ENCODE measurements at places on chromosomes 6 and 20. TPM values are rescaled to one million over a fixed set of nuclear protein-coding genes. Genes with fewer than 3 reads are reported as not detected.

DNA sequence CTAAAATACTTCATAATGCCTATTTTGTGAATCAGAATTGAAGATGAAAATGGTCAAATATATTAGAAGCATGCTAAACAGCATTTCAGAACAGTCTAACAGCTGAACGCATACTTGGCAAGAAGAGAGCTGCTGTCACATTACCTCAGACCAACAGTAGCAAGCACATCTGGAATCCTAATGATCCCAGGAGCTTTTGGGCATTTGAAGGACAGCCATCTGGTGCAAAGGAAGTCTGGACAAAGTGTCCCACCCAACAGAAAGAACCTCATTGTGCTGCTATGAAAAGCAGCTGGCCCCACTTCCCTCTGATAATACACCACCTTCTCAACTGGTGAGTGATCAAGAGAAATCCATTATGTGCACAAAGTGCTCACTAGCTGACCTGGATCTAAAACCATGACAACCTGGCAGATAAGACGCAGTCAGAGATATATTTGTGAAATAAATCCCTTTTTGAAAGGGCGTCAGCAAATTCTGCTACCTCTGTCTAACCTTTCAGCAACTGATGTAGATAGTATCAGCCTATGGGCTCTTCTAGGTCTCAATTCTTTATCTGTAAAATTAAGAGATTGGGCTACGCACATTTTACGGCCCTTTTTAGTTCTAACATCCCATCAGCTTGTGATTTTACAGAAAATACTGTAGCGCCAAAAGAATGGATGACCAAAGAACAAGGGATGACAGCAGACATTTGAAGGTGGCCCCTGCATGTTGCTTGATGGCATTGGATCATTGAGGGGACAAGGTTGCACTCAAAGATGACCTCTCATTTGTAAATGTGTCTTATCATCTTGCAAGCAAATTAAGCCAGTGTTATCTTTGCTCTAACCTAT is 78.7 kb downstream of the SGK1 start:
- H3K36me3 ChIP-seq, result no peaks in the 10 kb centered on the region
- no peaks in the 10 kb centered on the region for H3K27me3 ChIP-seq
- H3K4me1 ChIP-seq, result no peaks in the 10 kb centered on the region
- no peak overlapping the region for H3K27ac ChIP-seq
- DNase-seq, result no peak

DNA sequence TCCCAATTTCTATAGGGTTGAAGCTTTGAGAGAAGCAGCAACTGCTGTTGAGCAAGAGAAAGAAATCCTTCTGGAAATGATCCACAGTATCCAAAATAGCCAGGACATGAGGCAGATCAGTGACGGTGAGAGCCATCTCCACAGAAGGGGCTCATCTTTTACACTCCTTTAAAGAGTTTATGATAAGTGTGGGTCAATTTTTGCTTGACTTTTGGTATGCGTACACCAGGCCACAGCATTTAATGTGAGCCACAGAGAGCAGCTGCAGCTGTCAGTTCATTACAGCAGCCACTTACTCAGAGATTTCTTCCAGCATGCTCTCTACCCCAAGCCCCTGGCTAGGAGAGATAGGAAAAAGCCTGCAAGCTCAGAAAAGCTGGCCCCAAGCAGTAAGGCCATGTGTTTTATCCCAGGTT is 9.9 kb downstream of the BAG2 start:
- H3K36me3 ChIP-seq, result peaks cover 40% of the 10 kb centered on the region
- H3K4me1 ChIP-seq, result peaks cover 32% of the 10 kb centered on the region
- H3K27me3 ChIP-seq, result no peaks in the 10 kb centered on the region
- no peak for DNase-seq
- H3K27ac ChIP-seq, result peak overlapping the region; percentile 96

DNA sequence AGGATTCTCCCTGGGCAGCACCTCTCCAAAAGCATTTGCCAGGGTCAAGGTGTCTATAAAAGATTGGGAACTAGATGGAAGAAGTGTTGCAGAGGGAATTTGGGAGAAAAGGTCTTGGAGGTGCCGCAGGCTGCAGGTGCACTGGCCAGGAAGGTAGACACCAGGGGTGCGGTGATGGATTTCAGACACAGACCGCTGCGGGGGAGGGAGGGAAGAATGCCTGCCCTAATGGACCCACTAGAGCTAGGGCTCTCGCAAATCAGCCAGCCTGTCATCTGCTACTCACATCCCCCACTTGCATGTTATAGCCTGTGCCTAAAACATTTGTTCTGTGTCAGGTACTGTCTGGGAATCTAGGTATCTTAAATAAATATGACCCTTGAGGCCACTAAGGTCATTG is 193.6 kb upstream of the SLC24A3 start:
- no peaks in the 10 kb centered on the region for H3K36me3 ChIP-seq
- peak; percentile 89 for DNase-seq
- H3K4me1 ChIP-seq, result no peaks in the 10 kb centered on the region
- H3K4me3 ChIP-seq, result no peak overlapping the region
- no peak overlapping the region for H3K27ac ChIP-seq

DNA sequence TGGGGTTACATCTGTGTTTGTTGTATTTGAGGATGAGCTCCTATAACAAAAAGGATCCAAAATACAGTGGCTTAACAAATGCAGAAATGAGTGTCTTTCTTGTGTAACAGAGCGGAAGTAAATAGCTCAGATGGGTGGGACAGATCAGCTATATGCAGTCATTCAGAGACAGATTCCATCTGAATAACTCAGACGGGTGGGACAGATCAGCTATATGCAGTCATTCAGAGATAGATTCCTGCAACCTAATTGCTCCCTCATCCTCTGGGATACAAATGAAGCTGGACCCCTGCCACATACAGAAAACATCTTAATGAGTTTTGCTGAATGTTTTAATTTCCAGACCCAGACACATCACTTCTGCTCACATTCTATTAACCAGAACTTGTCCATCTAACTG is 332.3 kb downstream of the BCKDHB start:
- H3K4me1 ChIP-seq, result no peaks in the 10 kb centered on the region
- H3K27me3 ChIP-seq, result no peaks in the 10 kb centered on the region
- H3K4me3 ChIP-seq, result no peak overlapping the region
- no peaks in the 10 kb centered on the region for H3K36me3 ChIP-seq

Gene TNFAIP3
- total RNA-seq, result 23.3 TPM

DNA sequence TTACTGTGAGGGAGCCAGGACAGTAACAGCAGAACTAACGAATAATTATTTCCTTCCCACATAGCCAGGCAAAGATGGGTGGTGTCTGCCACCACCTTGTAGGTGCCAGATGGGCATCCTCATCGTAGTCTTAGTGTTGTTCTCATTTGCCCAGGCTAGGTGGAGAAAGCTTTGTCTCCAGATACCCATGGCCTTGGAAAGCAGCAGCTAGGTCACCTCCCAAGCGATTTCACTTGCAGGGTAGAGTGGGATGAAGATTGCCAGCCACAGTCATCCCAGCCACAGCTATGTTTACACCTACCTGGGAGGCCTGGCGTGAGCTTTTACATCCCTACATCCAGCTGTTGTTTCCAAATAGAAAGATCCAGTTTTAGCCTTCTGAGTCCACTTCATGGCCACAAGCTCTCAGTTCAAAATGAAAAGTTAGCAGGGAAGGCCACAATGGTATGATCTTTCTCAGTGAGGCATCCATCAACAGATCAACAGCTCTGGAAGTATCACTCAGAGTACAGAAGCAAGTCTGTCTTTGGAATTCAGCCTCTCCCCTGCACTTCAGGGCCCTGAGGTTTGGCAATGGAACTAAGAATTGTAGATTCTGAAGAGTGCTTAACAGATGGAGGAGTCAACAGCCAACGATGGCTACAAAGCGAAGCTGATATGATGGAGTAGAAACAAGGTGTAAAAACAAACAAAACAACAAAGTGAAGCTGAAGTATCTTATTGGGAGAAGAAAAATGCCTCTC is 11.0 kb upstream of the SNRPC start:
- no peaks in the 10 kb centered on the region for H3K36me3 ChIP-seq
- H3K4me3 ChIP-seq, result no peak overlapping the region
- no peaks in the 10 kb centered on the region for H3K27me3 ChIP-seq
- no peak for DNase-seq
- no peaks in the 10 kb centered on the region for H3K4me1 ChIP-seq

All from esophagus muscularis mucosa (tissue), 4 donors.